NCI-H2029 treated with DMSO at 0.1 percent for 48 hours (cell line): ENCODE measurements at places on chromosomes 12 and 14.

DNA sequence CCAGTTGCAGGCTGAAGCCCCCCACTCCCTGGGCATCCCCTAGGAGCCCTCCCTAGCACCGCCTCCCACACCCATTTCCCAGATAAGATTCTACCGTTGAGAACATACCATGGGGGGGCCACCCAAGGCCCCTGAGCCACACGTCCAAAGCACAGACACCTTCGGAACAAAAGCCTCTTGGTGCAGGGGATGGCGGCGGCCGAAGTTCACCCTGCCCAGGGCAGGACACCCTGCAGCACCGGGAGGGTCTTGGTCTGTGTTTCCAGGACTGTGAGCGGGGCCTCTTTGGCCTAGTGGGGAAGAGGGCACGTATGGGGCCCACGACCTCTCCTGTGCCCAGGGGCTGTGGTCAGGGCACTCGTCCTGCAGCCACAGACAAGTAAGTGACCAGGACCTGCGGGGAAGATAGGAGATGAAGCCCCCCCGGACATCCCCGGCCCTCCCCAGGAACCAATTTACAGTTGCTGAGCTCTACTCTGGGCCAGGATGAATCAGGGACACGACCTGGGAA lies 154.3 kb upstream of the C14orf180 start:
- DNase-seq, result no peak

DNA sequence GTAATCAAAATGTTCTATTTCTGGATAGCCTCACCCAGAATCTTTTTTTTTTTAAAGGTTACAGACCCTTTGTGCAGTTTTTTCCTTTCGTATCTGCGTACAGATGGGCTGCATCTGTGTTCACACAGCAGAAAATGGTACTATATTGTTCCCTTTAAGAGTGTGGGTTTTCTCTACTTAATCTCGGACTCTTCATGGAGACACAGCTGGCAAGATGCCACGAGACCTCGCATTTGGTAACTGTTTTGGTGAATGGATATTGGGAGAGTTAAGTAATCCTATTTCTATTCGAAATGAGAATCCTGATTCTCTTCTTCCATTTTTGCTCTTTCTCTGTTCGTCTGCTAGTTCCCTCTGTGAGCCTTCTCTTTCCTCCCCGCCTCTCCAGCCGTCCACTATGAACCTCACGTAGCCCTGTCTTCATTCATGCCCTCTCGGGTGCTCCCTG lies 85.7 kb downstream of the SAMD4A start:
- no peak for DNase-seq

DNA sequence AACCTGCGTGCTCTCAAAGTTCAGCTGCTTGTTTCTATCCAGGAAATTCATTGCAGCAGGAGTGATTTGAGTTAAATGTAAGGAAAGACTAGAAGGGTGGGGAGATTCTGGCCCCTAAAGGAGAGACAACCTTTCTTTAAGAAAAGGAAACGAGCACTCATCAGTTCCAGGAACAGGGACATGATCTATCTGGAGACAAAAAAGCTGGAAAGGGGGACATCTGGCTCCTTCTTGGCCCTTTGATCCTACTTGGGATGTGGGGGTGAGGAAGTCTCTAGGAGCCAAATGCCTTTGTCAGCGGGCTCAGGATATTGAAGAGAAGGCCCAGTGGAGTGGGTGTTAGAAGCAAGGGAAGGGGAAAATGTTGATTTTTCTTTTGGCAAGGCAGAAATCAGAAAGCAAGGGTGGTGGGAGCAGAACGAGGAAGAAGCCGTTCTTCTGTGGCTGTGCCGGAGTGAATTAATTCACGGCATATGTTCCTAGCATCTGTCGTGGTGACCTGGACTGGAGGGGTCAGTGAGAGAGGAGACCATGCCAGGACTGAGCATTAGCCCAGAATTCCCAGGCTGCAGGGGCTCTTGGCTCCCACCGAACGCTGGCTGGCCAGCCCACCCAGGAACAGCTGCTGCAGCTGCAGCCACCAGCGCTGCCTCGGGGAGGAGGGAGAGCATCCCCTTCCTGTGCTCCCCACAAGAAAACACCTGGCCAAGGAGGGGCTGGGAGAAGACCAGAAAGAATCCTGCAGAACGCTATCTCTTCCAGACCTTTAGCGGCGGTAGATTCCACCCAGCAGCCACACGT lies 62.8 kb upstream of the GPATCH2L start:
- no peak for DNase-seq

DNA sequence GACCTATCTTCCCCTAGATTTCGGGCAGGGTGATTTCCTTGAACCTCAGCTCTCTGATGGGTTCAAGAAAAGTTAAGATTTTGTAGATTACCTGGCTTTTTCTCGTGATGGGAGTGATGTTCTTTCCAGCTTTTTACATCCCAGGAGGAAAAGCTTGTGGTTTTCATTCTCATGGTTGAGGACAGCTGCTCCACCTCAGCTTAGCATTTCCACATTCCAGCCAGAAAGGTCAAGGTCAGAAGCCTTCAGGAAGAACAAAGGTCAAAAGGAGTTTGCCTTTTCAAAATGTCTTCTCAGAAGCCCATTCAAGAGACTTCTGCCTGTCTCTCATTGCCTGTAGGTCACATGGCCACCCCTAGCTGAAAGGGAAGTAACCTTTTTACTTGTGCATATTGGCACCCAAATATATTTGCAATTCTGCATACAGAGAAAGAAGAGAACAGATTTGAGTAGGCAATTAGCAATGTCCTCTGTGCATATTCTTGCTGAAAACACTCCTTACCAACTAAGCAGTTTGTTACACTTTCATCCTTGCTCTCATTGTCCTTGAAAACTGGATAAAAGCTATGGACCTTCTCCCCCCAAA lies 6.6 kb upstream of the ADGRD1 start:
- DNase-seq, result no peak

DNA sequence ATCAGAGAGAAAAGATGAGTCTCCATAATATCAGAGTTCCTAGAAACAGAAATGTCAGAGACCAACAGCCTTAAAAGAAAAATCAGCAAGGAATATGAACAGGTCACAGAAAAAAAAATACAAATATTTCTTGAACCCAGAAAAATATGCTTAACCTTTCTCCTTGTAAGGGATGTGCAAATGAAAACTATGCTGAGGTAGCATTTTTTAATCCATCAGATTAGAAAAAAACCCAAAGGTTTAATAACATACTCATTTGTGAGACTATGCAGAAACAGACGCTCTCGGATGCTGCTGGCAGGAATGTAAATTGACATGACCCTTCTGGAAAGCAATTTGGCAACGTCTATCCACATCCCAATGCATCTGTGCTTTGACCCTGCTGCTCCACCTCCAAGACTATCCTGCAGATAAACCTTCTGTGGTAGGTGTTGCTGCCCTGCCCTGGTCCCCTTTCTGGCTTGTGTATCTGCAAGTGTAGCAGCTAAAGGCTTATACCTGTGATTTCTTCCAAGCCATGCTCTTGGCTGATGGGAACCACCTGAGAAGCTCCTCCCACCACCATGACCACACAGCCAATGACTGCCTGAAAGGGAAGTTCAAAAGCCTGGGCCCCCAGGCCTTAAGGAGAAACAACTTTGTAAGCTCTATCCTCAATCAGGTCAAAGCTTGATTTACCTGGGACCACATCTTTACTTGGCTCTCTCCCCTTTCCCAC lies 49.4 kb downstream of the LTBP2 start:
- DNase-seq, result no peak

DNA sequence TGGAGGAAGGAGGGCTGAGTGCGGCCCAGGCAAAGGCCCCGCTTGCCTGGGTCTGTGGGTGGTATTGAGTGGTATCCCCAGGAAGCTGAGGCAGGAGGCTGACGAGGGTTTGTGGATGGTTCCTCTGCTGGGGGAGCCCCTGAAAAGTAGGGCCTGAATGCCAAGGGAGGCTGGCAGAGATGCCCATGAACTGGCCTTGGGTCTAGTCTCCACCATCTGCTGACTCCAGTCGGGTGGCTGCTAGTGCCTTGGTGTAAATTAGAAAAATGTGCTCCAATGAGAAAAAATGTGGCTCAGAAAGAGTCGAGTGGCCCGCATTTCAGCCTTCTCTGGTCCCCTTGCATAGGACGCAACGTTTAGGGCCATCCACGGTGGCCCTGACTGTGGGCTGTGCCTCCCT lies 181.2 kb upstream of the PRMT8 start:
- no peak for DNase-seq

DNA sequence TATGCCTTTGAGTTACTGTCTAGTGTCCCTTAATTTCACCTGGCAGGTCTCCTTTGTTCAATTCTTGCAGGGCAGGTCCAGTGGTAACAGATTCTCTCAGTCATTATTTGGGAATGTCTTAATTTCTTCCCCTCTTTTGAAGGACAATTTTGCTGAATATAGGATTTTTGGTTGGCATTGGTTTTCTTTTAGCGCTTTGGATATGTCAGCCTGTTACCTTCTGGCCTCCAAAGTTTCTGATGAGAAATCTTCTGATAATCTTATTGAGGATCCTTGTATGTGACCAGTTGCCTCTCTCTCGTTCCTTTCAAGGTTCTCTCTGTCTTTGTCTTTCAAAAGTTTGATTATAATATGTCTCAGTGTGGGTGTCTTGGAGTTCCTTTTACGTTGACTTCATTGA lies 38.1 kb downstream of the ZDHHC17 start:
- no peak for DNase-seq

GRCh38 chr14:96237641-96238040 lies 18.4 kb upstream of the BDKRB1 start:
- no peak for DNase-seq

DNA sequence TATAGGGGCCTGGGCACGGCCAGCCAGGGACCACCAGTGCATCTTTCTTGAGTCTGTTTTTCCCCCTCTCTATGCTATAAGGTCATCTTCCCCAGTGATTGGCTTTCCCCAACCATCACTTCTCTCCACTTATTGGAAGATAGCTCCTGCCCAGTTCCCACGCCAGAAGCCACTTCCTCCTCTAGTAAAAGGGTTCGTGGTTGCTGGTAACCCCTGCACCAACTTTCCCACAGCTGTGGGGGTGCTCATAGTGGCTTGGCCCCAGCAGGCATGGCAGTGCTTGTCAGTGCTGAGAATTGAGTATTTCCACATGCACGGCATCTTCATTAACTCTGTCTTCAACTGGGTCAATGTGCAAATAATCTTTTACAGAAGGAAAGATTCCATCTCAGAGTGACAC lies 215.4 kb downstream of the FOXN3 start:
- no peak for DNase-seq

DNA sequence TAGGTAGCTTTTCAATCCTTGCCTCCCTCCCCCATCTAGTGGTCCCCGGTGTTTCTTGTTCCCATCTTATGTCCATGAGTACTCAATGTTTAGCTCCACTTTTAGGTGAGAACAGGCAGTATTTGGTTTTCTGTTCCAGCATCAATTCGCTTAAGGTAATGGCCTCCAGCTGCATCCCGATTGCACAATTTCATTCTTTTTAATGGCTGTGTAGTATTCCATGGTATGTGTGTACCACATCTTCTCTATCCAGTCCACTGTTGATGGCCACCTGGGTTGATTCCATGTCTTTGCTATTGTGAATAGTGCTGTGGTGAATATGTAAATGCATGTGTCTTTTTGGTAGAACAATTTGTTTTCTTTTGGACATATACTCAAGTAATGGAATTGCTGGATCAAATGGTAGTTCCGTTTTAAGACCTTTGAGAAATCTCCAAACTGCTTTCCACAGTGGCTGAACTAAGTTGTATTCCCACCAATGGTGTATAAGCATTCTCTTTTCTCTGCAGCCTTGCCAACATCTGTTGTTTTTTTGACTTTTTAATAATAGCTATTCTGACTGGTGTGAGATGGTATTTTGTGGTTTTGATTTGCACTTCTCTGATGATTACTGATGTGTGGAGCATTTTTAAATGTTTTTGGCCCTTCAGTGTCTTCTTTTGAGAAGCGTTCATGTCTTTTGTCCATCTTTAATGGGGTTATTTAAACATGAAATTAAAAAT lies 34.2 kb upstream of the ASPG start:
- no peak for DNase-seq

DNA sequence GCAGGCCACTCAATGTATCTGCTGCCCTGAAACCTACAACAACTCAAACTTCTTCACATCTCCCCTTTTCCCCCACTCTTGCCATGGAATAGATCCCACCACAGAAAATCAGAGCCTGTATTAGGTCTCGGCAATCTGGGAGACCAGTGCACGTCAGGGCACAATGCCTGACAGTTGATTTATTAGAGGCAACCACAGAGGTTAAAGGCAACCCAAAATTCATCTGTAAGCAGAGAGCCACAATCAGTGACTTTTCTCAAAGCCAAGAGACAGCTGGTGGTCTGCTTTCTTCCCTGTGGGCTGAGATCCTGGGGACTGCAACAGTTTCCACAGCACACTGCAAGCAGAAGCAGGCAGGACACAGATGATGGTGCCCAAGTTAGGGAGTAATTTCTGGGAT lies 169.0 kb upstream of the NTF3 start:
- DNase-seq, result no peak

DNA sequence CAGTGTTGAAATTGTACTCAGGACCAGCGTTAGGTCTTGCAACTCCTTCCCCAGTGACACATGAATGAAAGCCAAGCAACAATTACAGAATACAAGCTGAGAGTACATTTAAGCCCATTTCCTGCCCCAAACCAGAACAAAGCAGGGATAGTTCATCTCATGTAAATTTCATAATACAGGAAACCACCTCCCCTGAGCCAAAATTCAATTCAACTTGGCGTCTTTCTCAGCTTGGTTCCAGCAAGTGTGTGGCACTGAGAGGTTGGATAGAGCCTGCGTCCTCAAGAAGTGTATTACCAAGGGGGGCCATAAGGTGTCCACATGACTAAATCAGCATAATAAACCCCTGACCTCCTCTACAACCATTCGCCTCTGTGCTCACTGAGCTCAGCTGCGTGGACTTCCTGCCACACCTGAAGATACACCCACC lies 278.9 kb upstream of the CRY1 start:
- no peak for DNase-seq

GRCh38 chr12:57622293-57623245 lies 10.4 kb downstream of the B4GALNT1 start:
- no peak for DNase-seq

DNA sequence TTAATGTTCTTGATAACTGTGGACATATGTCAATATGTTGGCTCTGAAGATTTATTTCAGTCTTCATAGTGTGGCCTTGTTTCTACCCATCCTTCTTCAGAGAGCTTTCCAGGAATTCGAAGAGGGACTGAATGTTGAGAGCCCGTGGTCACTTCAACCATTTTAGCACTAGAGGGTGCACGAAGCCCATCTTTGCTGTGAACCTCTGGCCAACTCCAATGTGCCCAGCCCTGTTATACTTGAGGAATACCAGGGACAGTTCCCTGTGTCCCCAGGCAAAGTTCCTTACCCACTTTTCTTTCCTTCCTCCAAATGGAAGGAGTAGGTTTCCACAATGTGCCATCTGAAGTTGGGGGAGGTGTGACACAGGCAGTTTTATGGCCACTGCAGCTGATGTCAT lies 603.5 kb downstream of the RPL10L start:
- no peak for DNase-seq

DNA sequence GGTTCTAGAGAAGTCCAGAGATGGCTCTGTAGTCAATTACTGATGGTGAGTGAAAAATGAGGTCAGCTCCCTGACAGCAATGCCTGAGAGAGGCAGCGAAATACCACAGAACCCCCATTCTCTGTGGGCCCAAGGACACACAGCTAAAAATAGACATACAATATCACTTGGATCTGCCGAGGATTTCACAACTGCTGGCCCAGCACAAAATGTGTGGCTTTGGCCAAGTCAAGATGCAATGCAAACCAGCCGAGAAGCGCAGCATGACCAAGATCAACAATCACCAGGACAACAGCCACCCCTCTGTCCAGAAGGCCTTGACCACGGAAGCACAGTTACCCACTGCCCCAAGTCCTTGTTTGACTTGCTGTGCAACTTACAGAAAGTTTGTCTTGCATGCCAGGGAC lies 52.2 kb downstream of the CKAP4 start:
- no peak for DNase-seq

- DNase-seq, result no peak
These were observed 18.8 kb upstream of the KRT78 start for GRCh38 chr12:52867642-52868041.

GRCh38 chr14:100372357-100373048 lies 49.4 kb downstream of the SLC25A47 start:
- no peak for DNase-seq
